Muscle of back (tissue), 13 donors: ENCODE measurements at places on chromosomes 4 and X. TPM values are rescaled to one million over a fixed set of nuclear protein-coding genes. Genes with fewer than 3 reads are reported as not detected.

- DNase-seq, result no peak
Measured at GRCh38 chrX:151515237-151515636, 48.2 kb upstream of the PASD1 start.

Gene ARSH
- not detected for polyA plus RNA-seq

GRCh38 chr4:183256756-183257385, 63.2 kb downstream of the CLDN22 start:
- DNase-seq, result no peak

- DNase-seq, result no peak
Measured at GRCh38 chr4:146960634-146961033, 15.0 kb upstream of the TTC29 start.

- no peak for DNase-seq
Measured at GRCh38 chr4:13860126-13860525, 232.6 kb upstream of the BOD1L1 start.

- DNase-seq, result no peak
Measured at GRCh38 chr4:109266236-109266635, 36.2 kb downstream of the COL25A1 start.

DNA sequence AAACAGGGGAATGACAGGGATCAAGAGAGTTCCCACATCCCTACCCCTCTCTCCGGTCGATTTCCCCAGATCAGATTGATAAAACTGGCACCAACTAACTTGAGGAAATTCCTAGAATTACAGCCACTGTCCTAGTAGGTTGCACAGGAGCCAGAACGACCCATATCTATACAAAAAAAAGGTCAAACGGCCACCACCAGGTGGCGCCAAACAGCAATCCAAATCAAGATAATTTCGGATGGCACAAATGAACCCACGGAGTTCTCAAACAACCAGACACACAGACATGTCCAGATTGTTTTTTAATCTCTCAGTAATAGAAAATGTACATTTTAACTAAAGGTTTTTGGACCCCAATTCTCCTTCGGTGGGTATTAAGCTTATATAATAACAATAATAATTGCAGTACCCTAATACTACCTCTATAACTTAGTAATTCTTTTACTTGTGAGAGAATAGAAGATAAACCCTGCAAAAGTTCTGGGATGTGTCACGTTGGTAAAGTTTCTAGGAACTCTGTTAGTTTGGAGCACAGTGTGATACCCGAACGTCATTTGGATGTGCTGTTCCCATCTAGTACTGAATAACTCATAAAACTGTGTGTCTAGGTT, 212.6 kb downstream of the SPOCK3 start:
- DNase-seq, result peak; percentile 71

DNA sequence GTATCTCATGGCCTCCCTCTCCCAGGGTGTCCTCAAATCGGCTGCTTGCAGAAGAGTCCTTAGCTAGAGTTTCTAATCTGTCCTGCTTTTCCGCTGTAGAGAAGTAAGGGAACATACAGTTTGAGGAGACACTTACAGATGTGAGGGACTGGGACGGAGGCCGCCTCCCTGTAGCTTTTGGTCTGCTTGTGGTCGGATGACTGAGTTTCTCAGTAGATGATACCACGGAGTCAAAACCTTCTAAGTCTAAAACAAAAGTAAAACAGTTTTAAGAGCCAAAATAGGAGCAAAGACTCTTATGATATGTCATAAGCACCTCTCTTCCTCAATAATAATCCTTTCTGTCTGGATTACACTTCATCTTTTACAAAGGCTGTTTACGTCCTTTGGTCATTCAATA, 34.5 kb upstream of the MAP3K15 start:
- no peak for DNase-seq

DNA sequence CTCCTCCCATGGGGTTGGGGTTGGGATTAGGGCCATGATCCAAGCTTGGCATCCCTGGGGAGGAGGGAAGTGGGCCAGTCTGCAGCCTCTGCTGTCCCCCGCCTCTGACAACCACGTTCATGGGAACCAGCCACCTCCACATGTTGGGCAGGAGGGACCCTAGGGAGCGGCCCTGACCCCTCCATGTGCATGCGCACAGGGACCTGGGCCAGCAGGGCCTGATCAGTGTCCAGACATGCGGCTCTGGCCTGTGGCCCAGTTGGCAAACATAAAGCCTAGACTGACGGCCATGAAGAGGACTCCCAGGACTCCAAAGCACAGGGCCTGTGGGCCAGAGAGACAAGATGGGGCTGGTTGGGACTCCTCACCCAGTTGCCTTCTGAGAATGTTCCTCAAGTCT, 11.3 kb downstream of the SLC38A5 start:
- DNase-seq, result no peak

Gene VCX
- polyA plus RNA-seq, result not detected

DNA sequence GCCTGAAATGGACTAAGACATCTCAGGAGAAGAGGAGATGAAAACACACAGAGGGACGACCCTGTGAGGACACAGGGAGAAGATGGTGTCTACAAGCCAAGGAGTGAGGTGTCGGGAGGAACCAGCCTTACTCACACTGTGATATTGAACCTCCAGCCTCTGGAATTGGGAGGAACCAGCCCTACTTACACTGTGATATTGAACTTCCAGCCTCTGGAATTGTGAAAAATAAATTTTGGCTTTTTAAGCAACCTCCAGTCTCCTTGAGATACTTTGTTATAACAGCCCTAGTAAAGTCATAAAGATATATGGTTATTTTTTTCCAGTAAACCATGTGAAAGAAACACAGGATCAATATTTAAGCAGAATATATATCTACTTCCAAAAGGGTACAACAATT, 76.5 kb downstream of the DHRSX start:
- DNase-seq, result no peak

DNA sequence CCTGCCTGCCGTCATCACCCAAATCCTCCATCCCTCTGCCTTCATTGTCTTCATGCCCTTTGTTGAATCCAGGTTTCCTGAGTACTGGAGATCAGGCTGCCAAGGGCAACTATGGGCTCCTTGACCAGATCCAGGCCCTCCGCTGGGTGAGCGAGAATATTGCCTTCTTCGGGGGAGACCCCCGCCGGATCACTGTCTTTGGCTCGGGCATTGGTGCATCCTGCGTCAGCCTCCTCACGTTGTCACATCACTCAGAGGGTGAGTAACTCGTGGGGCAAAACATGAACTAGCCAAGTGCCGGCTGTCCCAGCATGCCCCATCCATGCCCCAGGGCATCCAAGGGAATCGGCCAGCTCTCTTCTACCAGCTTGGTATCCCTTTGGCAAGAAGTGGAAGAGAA, 19.4 kb downstream of the NLGN3 start:
- DNase-seq, result no peak

Gene HSFX3
- 2.8 TPM for polyA plus RNA-seq

Gene TRO
- 135 TPM for polyA plus RNA-seq

DNA sequence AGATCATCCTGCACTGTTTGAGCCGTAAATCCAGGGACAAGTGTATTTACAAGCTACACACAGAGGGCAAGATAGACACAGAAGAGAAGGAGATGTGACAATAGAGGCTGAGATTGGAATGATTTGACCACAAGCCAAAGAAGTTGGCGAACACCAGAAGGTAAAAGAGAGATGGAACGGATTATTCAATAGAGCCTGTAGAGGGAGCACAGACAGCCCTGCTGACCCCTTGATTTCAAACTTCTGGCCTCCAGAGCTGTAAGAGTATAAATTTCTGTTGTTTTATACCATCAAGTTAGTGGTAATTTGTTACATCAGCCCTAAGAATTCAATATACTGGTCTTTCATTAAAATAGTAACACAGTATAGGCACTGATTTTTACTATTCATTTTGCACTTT, 447.8 kb downstream of the FAT4 start:
- DNase-seq, result no peak

Gene S100G
- not detected for polyA plus RNA-seq
